ENCODE measurements at places on chromosomes 12 and 14. TPM values are rescaled to one million over a fixed set of nuclear protein-coding genes. Genes with fewer than 3 reads are reported as not detected.

Gene GPR137C
- 0.58 TPM for total RNA-seq

Gene KRT82
- total RNA-seq, result not detected

Gene PKP2
- total RNA-seq, result 0.38 TPM

Gene CLEC7A
- not detected for total RNA-seq

Gene PTCSC3
- total RNA-seq, result not detected

Gene TM7SF3
- 141 TPM for total RNA-seq

Gene RNFT2
- 4.6 TPM for total RNA-seq

Gene SLC7A8
- 1.4 TPM for total RNA-seq

Gene PRH2
- total RNA-seq, result not detected

Gene KERA
- total RNA-seq, result not detected

Gene SRP54
- 112 TPM for total RNA-seq

Gene RNF212B
- not detected for total RNA-seq

Gene PPP1R1A
- not detected for total RNA-seq

Gene PTPRB
- total RNA-seq, result 25.7 TPM

Gene MGP
- total RNA-seq, result 47.7 TPM

Gene NGB
- total RNA-seq, result not detected

Gene KLRG1
- total RNA-seq, result 0.38 TPM

Gene C1QL4
- 0.38 TPM for total RNA-seq

Gene RPL6
- total RNA-seq, result 1,201 TPM

Gene P2RX2
- not detected for total RNA-seq

Gene FOS
- total RNA-seq, result 14.8 TPM

Gene BMP4
- total RNA-seq, result 10.7 TPM

Gene SERPINA10
- under 0.01 TPM for total RNA-seq

Gene RACGAP1
- total RNA-seq, result 123 TPM

Gene LGR5
- 1.7 TPM for total RNA-seq

Gene SLC6A13
- 0.19 TPM for total RNA-seq

Gene CIROP
- total RNA-seq, result not detected

Gene NEDD8
- total RNA-seq, result 142 TPM

Gene REM2
- not detected for total RNA-seq

Gene ACSM4
- total RNA-seq, result not detected

Gene RNU4-1
- under 0.01 TPM for total RNA-seq

Gene ZDHHC22
- total RNA-seq, result not detected

Gene C12orf42
- total RNA-seq, result not detected

Gene PDE3A
- total RNA-seq, result 23.1 TPM

Gene GLT1D1
- not detected for total RNA-seq

Gene NFKBIA
- total RNA-seq, result 110 TPM

Gene LALBA
- total RNA-seq, result not detected

Gene BHLHE41
- 2.1 TPM for total RNA-seq

Gene TSPAN8
- total RNA-seq, result 15.2 TPM

Gene SLC39A5
- 0.85 TPM for total RNA-seq

Gene GPR84
- not detected for total RNA-seq

Gene PPFIA2
- total RNA-seq, result 0.96 TPM

Gene GPX2
- not detected for total RNA-seq

Gene PCED1B
- total RNA-seq, result 1.2 TPM

Gene GLIPR1L1
- total RNA-seq, result not detected

Gene TAS2R42
- total RNA-seq, result not detected

Gene HPD
- not detected for total RNA-seq

Gene KRT79
- total RNA-seq, result not detected

Gene ESR2
- total RNA-seq, result under 0.01 TPM

Gene TAS2R10
- total RNA-seq, result under 0.01 TPM

Gene GCN1
- 102 TPM for total RNA-seq

Gene TOMM20L
- not detected for total RNA-seq

Gene FSCB
- total RNA-seq, result 0.19 TPM

Gene SERPINA4
- total RNA-seq, result not detected

Gene KRT5
- 1.4 TPM for total RNA-seq

Gene EXOC3L4
- total RNA-seq, result under 0.01 TPM

Gene AMN1
- 8.6 TPM for total RNA-seq

Gene OASL
- total RNA-seq, result 0.56 TPM

Gene SDR39U1
- 10.4 TPM for total RNA-seq

Measured in regular cardiac myocyte (primary cell).